ACHN (cell line): ENCODE measurements at places on chromosomes 2 and 18.
A peak's percentile ranks its signal among the peaks of the same experiment; 100 is the strongest.

- no peak for DNase-seq
Observed at GRCh38 chr2:37619230-37619958, 52.0 kb downstream of the CDC42EP3 start.

GRCh38 chr2:99776906-99777646, 287.3 kb upstream of the REV1 start:
- no peak for DNase-seq

DNA sequence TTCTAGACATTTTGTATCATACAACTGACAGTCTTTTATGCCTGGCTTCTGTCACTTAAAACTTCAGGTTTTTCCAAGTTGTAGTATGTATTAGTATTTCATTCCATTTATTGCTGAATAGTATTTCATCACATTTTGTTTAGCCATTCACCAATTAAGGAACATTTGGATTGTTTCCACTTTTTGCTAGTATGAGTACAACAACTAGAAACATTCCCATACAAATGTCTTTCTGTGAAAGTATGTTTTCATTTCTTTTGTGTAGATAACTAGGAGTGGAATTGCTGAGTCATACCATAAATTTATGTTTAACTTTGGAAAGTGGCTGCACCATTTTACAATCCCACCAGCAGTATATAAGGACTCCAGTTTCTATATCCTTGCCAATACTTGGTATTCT, 135.9 kb downstream of the ATAD2B start:
- DNase-seq, result peak; percentile 8

- no peak for DNase-seq
Observed at GRCh38 chr18:31863103-31863502, 79.8 kb downstream of the TRAPPC8 start.

DNA sequence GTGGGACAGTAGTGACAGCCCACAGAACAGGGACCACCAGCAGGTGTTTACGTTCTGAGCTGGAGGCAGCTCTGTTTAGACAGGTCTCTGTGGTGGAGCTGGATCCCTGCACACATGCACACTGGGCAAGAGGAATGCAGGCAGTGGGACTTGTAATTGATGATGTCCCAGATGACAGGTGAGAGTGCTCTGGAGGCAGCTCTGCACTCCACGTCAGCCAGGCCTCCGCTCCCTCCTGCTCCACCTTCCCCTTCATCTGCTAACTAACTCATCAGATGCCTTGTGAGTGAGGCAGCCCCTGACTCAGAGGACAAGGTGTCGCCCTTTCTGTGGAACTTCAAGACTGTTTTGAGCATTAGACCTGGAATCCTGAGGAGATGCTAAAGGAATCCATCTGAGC, 53.2 kb downstream of the SH3YL1 start:
- DNase-seq, result no peak

- DNase-seq, result no peak
Observed at GRCh38 chr2:186984966-186985365, 136.0 kb upstream of the ZSWIM2 start.

GRCh38 chr2:75027886-75028285, 69.4 kb downstream of the POLE4 start:
- DNase-seq, result no peak

DNA sequence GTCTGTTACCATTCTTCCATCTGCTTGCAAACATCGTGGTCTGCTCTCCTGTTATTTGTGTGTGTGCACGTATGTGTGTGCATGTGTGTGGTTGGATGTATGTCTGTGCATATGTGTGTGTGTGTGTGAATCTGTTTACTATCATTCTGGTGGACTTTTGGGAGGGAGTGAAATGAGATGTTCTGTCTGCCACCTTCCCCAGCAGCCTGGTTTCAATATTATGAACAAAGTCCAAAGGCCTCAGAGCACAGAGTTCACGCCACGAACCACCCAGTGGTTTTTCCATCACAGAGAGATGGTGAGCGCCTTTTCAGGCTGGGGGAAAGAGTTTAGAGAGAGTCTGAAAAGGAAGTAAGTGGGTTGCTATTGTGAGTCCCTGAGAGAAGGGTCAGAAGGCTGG, 67.1 kb upstream of the YWHAQ start:
- DNase-seq, result no peak

GRCh38 chr18:62066102-62066818, 120.6 kb downstream of the PIGN start:
- no peak for DNase-seq

DNA sequence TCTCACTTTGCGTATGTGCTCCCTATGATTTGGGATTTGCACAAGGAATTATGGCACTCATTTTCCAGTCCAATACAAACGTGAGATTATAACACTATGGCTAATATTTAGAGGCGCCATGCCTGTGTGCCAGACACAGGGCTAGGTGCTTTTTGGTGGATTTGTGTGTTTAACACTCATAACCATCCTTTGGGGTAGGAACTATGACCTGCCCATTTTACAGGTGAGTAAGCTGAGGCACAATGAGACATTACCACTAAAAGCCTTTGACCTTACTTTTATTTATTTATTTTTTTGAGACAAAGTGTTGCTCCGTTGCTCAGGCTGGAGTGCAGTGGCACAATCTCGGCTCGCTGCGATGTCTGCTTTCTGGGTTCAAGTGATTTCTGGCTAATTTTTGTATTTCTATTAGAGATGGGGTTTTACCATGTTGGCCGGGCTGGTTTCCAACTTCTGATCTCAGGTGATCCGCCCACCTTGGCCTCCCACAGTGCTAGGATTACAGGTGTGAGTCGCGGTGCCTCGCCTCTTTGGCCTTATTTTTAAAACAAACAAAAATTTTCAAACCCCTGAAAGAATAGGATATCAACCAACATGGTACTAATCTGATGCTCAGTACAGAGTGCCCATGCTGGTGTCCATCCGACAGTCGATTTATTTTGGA, 26.6 kb upstream of the GLI2 start:
- no peak for DNase-seq

DNA sequence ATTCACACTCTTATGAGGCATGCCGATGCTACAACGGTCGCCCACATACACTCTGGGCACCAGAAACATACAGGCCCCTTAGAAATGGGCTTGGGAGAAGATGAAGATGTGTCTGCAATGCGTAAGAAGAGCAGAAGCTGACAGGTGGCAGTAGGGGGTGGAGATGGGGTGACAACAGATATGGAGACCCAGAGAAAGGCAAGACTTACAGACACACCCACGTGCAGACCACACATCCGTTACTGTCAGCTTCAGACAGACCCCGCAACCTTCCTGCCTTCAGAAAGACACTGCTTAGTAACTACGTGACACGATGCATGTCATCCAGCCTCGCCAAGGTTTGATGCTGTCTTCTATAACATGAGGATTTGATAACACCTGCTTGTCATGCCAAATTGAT, 89.5 kb downstream of the ZFP36L2 start:
- no peak for DNase-seq

- no peak for DNase-seq
Observed at GRCh38 chr2:212097001-212097400, 441.6 kb downstream of the ERBB4 start.

DNA sequence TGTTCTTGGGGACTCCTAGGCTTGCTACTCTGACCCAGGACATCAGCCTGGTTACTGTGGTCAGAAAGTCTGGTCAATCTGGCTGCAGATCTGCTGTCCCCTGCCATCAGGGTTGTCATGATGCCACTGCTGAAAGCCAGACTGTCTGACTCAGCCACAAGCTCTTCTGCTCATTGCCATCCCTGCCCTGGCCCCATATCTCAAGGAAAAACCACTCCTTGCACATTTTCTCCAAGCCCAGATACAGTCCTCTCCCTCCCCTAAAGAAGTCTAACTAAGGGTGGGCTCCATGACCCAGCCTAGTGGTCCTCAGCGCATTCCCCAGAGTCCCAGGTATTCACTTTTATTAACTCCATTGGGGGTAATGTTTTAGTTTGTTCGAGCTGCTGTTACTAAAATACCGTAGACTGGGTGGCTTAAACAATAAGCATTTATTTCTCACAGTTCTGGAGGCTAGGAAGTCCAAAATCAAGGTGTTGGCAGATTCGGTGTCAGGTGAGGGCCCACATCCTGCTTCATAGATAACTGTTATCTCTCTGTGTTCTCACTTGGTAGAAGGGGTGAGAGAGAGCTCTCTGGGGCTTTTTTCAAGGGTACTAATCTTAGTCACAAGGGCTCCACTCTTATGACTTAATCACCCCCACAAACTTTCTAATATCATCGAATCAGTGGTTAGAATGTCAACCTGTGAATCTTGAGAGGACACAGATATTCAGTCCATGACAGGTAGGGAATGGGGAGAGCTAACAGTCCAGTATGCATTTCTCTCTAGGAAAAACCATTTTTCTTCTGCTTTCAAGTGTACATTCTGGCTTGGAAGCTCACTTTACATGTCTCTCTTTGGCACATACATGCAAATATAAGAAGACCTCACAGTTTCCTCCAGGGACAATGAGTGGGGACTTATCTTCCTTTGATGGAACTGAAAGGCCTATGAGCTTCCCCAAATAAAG, 94.8 kb upstream of the CXCR4 start:
- DNase-seq, result no peak

DNA sequence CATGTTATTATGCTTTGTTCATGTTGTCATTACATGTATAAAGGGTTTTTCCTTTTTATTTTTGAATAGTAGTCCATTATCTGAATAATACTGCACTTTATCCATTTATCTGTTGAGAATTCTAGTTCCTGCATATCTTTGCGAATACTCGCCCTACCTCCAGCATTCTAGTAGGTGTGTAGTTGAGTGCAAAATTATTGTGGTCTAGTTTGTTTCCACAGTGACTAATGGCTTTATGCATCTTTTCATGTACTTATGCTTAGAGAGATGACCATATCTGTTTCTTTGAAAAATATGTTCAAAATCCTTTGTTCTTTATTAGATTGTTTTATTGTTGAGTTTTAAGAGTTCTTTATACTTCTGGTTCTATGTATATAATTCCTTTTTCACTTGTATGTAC, 48.8 kb downstream of the EIF5B start:
- no peak for DNase-seq

DNA sequence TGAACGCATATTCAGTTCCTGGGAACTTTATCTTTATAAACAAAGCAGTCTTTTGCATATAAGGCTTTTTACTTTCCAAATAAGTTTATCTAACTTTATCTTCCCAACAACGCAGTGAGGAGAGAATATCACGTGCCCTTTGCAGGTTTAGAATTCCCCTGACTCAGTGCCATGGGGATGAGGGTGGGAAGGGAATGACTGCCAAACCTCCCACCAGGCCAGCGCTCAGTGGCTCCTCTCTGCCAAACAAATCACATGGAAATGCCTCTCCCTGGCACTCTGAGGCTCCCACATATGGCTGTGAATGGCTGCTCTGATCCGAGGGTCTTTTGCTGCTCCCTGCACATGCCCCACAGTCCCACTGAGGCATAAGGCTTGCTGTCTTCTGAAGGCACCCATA, 158.3 kb downstream of the DNAH6 start:
- no peak for DNase-seq

GRCh38 chr18:32552421-32553030, 81.8 kb upstream of the GAREM1 start:
- peak; percentile 67 for DNase-seq

- DNase-seq, result no peak
Observed at GRCh38 chr2:59177748-59178147, 936.6 kb upstream of the FANCL start.

DNA sequence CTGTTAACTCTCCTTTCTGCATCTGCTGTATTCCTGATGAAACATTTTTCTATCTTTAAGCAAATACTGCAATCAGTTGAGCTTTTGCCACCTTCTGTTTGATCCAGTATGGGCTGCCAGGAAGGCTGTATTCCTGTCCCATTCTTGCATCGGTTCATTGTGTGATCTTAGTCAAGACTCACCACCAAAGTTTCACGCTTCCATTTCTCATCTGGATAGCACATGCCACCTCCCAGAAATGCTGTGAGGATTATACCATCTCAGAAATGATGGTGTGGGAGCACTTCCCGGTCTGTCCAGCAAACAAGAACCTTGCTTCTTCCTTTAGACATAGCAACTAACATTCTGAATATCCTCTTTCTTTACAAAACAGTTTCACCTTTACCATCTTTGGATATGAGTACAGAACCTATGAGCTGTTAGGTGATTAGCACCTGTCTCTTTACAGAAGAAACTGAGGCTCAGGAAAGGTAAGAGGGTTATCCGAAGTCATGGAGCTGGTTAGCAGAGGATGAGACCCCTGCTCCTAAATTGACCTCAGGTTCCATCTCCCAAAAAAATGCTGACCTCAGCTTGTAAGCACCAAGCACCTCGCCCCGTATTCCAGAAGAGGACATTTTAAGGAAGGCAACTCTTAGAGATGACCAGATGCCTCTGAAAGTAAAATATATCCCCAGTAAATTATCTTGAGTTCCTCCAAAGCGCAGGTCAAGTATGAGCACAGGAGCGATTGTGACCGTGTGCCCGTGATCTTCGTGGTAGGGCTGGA, 56.8 kb downstream of the FEZ2 start:
- no peak for DNase-seq

- no peak for DNase-seq
Observed at GRCh38 chr2:135149251-135149650, 97.2 kb downstream of the RAB3GAP1 start.

DNA sequence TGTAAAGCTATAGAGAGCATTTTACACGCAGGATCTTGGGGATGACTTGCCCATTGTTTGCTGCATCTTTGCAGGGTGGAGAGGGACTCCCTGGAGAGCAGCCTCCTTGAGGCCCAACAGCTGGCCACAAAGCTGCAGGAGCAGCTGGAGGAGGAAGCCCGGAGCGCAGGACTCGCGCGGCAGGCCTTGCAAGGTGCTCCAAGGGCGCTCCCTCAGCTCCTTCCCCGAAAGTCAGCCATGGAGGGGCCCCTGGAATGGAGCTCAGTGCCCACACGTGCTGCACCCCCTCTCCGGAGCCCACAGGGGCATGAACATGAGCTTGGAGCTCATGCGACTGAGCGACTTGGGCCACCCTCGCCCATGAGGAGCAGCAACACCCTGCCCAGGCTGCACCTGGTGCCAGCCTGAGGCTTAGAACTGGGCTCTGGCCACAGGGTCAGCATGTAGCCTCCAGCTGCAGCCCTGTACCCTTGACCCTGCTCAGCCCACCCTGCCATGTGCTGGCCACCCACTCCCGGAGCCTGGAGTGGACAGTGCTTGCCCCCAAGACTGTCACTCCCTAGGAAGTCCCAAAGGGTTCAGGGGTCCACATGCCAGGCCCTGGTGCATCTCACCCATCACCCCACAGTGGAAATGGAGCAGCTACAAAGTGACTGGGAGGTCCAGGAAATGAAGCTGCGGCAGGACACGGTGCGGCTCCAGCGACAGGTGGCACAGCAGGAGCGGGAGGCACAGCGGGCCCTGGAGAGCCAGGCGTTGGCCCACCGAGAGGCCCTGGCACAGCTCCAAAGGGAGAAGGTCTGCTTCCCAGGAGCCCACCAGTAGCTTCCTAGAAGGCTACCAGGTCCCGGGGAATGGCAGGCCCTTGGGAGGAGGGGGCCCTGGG, 43.0 kb downstream of the CROCC2 start:
- DNase-seq, result no peak

DNA sequence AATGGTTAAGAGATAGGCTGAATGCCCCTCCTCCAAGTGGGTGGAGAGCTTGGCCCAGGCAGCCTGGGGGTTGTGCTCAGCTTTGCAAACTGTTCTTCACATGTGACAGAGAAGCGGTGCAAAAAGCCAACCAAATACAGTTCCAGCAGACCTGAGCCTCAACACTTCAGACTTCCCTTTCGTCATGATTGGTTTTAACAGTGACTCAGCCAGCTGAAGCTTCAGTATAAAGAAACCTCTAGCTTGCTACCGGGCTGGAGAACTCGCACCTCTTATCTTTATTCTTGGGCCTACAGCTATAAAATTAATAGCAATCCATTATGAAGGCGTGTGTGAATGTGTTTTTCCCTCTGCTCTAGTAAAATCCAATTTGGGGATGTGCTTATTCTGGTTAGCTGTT, 20.0 kb downstream of the SETBP1 start:
- DNase-seq, result no peak
